ENCODE measurements at places on chromosomes 16 and 17.

DNA sequence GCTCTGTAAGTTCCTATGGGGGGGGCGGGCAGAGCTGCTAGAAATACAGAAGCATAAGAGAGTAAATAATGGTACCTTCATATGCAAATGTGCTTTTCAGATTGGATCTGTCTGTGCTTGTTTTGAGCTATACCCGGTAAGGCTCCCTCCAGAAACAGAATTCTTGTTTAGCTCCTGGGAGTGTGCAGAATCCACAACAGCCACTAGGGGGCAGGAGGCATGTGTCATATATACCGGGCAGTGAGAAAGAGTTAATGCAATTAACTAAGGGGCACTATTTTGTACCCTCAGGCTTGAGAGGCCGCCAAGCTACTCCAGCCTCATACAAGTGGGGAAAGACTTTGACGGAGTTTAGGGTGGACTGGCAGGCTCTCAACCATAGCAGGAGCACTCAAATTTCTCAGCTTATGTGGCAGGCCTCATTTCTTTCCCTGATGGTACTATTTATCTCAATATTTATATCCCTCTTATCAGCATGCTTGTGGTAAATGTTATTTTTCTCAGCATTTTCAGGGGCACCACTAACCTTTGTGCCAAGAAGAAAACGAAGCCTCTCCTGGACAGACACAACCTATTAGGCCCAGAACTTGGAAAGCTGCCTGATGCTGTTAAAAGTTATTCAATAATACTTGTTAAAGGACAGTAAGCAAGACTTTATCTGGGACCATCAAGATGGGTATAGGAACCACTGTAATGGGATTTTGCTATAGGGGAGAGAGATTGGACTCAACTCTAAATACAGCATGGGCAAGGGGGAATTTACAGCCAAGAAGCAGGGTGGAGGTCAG is 10.7 kb upstream of the CENPV start:
- DNase-seq: no peak

GRCh38 chr17:17408236-17408794 is 68.5 kb upstream of the MED9 start:
- DNase-seq: no peak

DNA sequence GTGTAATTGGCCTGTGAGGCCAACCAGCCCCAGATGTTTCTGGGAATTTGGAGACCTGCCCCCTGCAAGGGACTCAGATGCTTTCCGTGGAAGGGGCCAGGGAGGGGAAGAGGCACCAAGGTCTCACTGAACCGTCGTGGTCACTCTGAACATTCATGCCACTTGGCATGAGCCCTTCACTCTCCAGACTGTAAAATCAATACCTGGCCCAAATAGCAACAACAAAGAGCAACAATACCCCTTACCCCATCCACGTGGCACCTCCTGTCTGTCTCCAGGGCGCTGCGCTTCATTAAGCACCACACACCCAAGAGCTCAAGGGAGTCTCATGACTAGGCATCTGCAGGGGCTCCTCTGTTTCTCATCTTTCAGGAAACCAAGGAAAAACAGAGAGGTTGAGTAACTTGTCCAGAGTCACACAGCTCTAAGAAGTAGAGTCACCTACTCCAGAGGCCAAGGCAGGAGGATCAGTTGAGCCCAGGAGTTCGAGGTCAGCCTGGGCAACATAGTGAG is 52.8 kb downstream of the SOCS1 start:
- DNase-seq: no peak

GRCh38 chr17:48181653-48182052 is 74.1 kb downstream of the SNX11 start:
- DNase-seq: no peak

GRCh38 chr16:4880006-4880580 is 32.8 kb downstream of the UBN1 start:
- DNase-seq: no peak
